NCI-H345 (cell line): ENCODE measurements at places on chromosomes 13 and 19.

GRCh38 chr19:33268162-33268991 is 34.0 kb downstream of the CEBPA start:
- DNase-seq = no peak

DNA sequence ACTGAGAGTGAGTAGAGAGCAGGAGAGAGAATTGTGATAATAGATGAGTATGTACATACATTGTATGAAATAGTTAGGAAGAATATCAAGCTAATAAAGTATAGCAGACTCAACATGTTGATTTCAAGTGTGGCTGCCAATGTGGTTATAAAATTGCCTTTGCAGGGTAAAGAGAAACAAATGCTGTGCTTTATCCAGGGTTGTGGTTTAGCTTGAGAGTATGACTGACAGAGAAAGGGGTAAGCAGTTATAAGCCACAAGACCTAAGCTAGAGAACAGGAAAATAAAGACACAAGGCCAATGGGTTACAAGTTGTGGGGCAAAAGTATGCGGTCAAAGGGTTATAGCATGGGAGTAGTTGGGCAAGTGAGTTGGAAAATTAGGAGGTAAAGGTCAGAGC is 1217.5 kb downstream of the DIAPH3 start:
- DNase-seq = no peak

DNA sequence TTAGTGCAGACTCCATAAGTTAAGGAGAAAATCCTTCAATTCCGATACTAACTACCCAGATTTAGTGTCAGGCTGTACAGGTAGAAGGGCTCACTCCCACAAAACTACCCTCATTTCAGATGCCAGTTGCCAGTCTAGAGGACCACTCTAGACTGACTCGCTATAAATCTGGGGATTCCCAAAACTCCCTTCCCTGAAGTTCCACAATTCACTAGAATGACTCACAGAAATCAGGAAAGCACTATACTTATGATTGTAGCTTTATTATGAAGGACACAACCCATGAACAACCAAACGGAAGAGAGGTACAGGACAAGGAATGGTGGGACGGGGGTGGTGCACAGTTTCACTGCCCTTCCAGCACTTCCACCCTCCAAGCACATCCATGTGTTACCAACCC is 321.2 kb downstream of the DIAPH3 start:
- no peak for DNase-seq

GRCh38 chr13:42495751-42496150 is 78.2 kb upstream of the TNFSF11 start:
- DNase-seq = no peak

DNA sequence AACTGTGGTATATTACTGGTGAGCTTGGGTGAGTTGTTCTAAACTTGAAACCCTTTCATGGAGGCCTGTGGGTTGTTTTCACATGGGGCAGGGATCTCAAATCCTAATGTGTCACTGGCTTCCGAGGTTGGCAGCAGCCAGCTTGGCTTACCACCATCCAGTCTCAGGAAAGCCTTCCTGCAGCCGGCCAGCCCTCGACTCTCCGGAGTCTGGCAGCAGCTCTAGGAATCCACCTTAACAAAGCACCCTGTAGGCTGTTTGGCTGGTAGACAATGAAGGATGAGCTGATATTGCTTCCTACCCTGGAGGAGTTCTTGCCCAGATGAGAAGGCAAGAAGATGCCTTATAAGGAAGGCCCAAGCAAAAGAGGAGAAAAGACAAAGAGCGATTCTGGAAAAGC is 188.3 kb downstream of the KLF12 start:
- no peak for DNase-seq

GRCh38 chr13:28355822-28356371 is 139.0 kb downstream of the FLT1 start:
- DNase-seq = no peak

DNA sequence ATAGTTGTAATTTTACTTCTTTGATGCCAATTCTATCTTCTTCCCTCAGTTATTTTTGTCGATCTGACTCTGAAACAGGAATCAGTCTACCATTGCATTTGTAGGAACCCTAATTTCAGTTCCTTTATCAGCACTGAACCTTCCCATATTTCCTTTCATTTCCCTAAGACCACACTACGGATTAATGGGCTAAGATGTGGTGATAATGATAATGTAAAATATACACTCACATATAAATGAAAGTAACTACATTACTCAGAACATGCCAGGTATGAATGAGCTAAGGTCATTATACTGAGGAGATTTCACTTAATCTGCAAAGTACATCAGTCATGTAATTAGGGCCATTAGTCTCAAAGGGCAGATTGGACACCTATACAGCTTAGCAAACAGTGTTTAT is 60.2 kb upstream of the RFC3 start:
- no peak for DNase-seq

GRCh38 chr13:94259984-94260383 is 219.5 kb downstream of the DCT start:
- no peak for DNase-seq

DNA sequence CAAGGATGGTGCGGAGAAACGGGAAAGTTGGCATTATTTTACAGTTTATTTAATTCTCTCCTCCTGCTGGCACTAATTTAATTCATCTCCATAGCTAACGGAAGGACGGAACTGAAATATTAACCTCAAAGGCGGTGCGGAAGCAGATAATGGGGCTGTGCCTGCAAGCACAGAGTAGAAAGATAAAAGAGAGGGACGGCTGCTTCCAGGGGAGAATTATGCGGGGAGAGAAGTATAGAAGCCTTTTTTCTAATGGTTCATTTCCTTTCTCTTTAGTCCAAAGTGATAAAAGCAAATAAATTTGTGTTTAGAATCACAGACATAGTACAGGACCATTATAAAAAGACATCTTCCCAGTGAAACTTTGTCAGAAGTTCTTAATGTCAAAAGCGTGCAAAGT is 34.5 kb upstream of the UQCRFS1 start:
- DNase-seq = no peak

- no peak for DNase-seq
Observed at GRCh38 chr13:98094678-98095266, 48.1 kb upstream of the FARP1 start.

- no peak for DNase-seq
Observed at GRCh38 chr13:23609874-23610576, 39.8 kb downstream of the TNFRSF19 start.

- no peak for DNase-seq
Observed at GRCh38 chr13:109667056-109667455, 119.3 kb downstream of the IRS2 start.

- no peak for DNase-seq
Observed at GRCh38 chr13:29524176-29524575, 71.3 kb downstream of the SLC7A1 start.

DNA sequence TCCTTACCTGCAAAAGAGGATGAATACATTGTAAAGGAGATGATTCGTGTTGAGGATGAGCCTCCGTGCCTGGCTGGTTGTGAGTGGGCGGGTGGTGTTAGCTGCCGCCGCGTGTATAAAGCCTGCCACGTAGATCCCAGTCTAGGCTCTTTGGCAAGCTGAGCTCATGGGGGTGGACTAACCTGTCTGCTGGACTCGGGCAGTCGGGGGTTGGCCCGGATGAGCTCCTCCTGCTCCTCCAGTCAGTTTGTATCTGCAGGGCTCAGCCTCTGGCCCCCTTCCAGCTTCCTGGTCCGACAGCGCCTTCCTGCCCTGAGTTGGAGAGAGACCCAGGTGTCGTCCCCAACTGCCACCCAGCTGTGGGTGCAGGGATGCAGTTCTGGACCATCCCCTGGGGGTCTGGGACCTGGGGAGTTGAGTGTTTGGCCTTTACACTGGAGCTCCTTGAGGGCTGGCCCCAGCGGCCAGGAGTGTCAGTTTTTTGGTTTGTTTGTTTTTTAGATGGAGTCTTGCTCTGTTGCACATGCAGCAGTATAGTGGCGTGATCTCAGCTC is 20.9 kb downstream of the TECR start:
- DNase-seq = peak; percentile 9

DNA sequence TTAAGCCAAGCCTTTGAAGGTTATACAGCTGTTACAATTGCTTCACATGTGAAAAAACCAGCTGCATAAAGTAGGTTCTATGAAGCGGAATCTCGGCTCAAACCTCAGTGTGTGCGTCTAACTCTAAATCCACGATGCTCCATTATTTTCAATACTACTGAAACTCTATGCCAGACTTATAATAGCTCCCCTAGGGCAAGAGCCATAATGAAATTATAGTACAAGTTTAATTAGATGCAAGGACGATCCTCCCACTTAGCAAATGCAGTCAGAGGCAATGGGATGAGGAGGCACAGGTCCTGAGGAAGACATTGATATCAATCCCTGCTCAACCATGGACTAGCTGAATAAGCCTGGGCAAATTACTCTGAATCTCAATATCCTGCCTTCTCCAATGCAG is 31.1 kb downstream of the SLC7A1 start:
- no peak for DNase-seq

DNA sequence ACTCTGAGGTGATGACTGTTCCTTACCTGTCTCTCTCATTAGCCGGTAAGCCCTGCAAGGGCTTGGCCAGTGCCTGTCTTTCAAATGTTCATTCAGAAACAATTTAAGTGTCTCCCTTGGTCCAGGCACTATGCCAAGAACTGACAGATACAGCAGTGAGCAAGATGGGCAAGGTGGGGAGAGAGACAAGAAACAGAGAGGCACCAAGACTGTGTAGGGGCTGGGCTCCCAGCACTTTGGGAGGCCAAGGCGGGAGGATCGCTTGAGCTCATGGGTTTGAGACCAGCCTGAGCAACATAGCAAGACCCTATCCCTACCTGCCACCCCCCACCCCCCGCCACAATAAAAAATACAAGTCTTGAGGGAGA is 1.3 kb upstream of the CCNE1 start:
- DNase-seq = peak; percentile 65

GRCh38 chr13:106530171-106530851 is 5.2 kb downstream of the EFNB2 start:
- no peak for DNase-seq

GRCh38 chr19:46959894-46960556 is 59.6 kb upstream of the NPAS1 start:
- DNase-seq = no peak

GRCh38 chr13:38674208-38674607 is 12.7 kb upstream of the FREM2 start:
- DNase-seq = no peak
